ENCODE measurements at places on chromosomes 3 and 15. TPM values are rescaled to one million over a fixed set of nuclear protein-coding genes. Genes with fewer than 3 reads are reported as not detected.

CACNA1D gene
- 0.07 TPM for total RNA-seq

ZBTB47 gene
- 50.5 TPM for total RNA-seq

PLA2G4D gene
- not detected for total RNA-seq

KCNMB2 gene
- total RNA-seq: not detected

DUOXA1 gene
- 0.07 TPM for total RNA-seq

SLCO3A1 gene
- total RNA-seq: 5.7 TPM

OXTR gene
- 30.7 TPM for total RNA-seq

MOBP gene
- total RNA-seq: not detected

SPATA12 gene
- not detected for total RNA-seq

CISH gene
- total RNA-seq: 1.0 TPM

CTXND1 gene
- total RNA-seq: not detected

IQCF2 gene
- not detected for total RNA-seq

TXNRD3 gene
- 6.9 TPM for total RNA-seq

UMPS gene
- total RNA-seq: 22.5 TPM

EHHADH gene
- total RNA-seq: 4.0 TPM

WDR93 gene
- 0.07 TPM for total RNA-seq

CLDN18 gene
- not detected for total RNA-seq

BOC gene
- total RNA-seq: 7.6 TPM

LTK gene
- 0.07 TPM for total RNA-seq

PIGBOS1 gene
- 4.9 TPM for total RNA-seq

GOLGA8M gene
- 2.0 TPM for total RNA-seq

GCSAM gene
- total RNA-seq: not detected

BFSP2 gene
- total RNA-seq: not detected

MNS1 gene
- 0.30 TPM for total RNA-seq

GCNT3 gene
- 0.23 TPM for total RNA-seq

IGDCC3 gene
- not detected for total RNA-seq

CNTN4 gene
- total RNA-seq: not detected

SLC6A1 gene
- total RNA-seq: 0.10 TPM
